ENCODE measurements at places on chromosomes 13 and 19.

- DNase-seq: no peak
Measured at GRCh38 chr13:21343659-21344058, 115.4 kb downstream of the ZDHHC20 start.

GRCh38 chr13:111322001-111322915, 1.8 kb downstream of the TEX29 start:
- DNase-seq: no peak

DNA sequence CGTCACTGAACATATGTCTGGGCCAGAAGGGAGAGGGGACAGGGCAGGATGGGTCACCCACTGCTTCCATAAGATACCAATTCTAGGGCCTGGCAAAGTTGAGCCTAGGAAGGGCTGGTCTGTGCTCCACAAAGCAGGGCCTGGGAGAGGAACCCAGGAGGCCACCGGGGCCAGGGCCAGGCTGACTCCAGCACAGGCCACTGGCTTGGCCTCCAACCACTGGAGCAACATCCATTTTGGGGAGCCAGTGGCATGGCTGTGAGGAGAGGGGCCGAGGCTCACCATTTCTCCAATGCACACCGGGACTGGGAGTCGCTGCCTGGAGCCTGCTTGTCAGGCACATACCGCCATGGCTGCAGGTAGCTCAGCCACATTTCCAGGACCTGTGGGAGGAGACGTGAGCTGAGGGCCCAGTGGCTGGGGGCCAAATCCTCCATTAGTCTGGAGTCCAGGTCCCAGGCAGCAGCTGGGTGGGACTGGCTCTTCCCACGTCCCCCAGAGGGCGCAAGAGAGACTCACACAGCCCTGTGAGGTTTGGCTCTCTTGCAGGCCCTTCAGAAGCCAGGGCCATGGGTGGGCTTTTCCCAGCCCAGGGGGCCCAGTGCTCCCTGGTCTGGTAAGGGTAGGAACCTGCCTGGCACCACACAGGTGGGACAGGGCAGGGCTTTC, 27.7 kb downstream of the TUBA3C start:
- no peak for DNase-seq

DNA sequence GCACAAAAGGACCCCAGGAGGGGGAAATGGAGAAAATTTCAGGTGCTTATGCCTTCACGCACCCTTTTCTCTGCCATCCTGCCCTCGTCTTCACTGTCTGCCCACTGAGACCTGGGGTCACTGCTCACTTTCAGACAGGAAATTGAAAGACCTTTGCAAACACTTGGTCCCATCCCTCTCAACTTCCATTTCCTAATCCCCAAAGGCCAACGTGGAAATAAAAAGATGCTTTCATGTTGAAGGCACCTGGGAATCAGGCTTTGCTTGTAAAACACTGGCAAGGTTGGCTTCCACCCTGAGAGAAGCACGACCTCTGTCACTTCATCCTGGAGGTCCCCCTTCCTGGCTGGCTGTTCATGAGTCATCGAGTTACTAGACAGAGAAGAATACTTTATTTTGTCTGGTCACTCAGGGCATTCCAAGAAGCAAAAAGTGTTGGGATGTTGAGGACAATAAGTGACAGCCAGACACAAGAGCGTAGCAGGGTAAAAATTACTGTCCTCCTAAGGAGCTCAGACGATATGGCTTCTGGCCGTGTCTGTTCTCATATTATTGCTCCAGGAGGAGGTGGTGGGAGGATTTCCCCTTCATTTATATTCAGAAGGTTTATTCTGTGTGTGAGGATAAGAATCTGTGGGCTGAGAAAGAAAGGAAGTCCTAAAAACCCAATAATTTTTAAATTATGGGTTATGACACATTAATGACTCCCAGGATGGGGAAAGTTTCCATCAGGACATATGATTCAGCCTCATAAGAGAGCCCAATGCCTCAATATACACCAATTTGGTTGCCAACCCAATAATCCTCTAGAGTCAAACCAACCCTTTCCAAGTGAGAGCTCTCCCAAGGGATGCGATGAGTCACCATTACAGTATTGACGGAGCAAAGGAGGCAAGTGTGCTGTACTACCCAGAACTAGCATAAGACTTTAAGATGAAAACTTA, 409.0 kb downstream of the COG6 start:
- DNase-seq: no peak

Data from activated gamma-delta T cell (primary cell).